Glomerular endothelial cell (primary cell): ENCODE measurements at places on chromosomes 7 and 10. TPM values are rescaled to one million over a fixed set of nuclear protein-coding genes. Genes with fewer than 3 reads are reported as not detected.

Gene PPP1R17
- not detected in 2 replicates for total RNA-seq

Gene TBL2
- 43.4 and 70.9 TPM in 2 replicates for total RNA-seq

Gene LBX1
- not detected in 2 replicates for total RNA-seq

GRCh38 chr7:80412842-80413241 lies 99.0 kb downstream of the GNAT3 start:
- no peak for DNase-seq

GRCh38 chr7:78379148-78379547 lies 580.6 kb downstream of the PHTF2 start:
- no peak for DNase-seq

DNA sequence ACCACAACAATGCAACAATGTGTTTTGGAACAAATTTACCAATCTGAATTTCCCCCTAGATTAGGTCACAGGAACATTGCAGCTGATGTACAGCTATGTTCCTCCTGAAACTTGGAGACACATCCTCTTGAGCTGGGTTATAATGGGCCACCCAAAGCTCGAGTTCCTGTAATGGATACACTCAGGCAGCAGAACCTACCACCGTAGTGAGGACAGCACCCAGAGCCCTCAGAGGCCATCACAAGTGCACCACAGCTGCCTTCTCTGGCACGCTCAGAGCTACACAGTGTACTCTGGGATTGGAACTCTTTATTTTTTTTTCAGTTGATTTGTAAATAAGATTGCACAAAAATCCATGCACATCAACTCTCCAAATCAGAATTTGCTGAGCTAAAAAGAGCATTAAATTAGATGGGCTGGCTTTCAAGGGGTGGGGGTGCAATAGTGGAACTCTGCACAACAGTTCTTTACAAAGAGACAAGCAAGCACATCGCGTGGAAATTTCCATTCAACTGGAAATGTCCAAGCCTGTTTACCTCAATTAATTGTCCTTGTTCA lies 56.7 kb downstream of the EGFR start:
- no peak for DNase-seq

GRCh38 chr7:148503900-148504487 lies 86.6 kb upstream of the C7orf33 start:
- peak; percentile 31 for DNase-seq

GRCh38 chr10:29595146-29595545 lies 39.6 kb downstream of the SVIL start:
- DNase-seq: no peak

GRCh38 chr7:52682993-52683392 lies 352.4 kb upstream of the POM121L12 start:
- DNase-seq: no peak

GRCh38 chr7:41002741-41003610 lies 699.9 kb downstream of the INHBA start:
- peak; percentile 65 for DNase-seq

DNA sequence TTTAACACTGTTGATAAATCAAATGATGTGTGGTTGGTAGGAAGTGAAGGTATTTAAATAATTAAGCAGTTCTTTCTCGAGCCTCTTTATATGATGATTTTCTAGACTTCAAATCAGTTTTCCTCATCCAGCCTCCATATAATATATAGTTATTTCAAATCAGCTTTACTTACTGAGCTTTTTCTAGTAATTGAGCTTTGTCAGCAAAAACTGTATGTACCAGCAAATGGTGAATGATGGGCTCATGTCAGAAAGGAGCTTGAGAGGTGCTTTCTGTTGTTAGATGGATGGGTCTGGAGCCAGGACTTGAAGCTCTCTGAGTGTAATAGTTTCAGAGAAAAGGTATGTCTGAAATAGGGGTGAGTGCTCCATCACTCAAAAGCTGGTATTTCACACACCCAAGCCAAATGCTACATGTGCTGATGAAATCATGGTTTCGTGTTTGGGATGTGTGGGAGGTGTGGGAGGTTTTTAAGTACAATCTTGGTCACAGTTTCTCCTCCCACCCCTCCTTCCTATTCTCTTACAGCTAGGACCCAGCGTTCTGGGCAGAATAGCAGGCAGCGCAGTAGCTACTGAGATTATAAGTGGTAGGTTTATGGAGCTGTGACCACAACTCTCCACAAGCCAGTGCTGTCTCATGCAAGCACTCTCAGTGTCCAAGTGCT lies 55.8 kb downstream of the LRMDA start:
- DNase-seq: no peak

DNA sequence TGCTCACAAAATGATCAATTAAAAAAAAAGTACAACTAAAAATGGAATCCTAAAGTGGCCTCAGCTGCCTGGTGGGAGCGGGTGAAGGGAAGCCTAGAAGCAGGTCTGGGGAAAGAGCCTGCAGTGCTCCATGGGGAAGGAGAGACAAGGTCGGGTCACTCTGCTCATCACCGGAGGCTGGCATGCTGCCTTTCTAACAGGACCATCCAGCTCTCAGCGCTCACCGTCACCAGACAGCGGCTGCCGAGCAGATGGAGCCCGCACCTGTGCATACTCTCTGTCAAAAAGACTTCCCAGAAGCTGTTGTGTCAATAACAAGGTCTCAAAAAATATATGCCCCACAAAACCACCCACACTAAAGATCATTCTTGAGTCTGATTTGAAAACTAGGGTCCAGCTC lies 112.8 kb downstream of the BAMBI start:
- DNase-seq: no peak

GRCh38 chr7:105316578-105317344 lies 72.0 kb downstream of the SRPK2 start:
- no peak for DNase-seq

- DNase-seq: no peak
Measured at GRCh38 chr7:142770661-142771352, at the start of gene PRSS2. Gene PRSS2 (plus strand): TSS chr7:142770970. CDS start chr7:142770983, 13 bp downstream.

DNA sequence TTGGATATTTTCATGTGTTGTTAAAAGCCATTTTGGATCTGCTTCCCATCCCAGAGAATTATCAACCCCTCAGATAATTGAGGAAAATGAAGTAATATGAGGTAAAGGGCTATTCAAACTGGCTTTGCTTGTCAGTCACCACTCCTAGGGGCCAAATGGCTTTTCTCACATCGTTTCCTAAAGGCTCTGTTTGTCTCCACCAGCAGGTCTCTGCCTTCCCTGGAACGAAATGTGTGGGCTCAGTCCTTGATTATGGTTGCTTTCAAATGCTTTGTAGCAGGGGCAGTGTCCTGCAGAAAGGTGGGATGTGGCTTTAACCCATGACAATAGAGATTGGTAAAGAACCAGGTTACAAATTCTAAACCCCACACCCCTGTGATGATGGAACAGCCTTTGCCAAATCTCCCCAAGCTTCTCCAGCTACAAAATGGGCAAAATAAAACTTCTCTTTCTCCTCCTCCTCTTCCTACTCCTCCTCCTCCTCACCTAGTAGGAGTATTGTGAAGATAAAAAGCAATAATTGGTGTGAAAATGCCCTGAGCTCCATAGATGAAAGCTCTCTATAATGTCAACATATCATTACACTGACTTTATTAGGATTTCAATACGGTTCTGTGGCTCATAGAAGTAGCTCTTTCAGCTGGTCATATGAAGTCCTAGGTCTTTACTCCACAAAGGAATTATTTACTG lies 127.6 kb downstream of the CHN2 start:
- no peak for DNase-seq

GRCh38 chr7:157900556-157900955 lies 563.8 kb downstream of the DNAJB6 start:
- no peak for DNase-seq

DNA sequence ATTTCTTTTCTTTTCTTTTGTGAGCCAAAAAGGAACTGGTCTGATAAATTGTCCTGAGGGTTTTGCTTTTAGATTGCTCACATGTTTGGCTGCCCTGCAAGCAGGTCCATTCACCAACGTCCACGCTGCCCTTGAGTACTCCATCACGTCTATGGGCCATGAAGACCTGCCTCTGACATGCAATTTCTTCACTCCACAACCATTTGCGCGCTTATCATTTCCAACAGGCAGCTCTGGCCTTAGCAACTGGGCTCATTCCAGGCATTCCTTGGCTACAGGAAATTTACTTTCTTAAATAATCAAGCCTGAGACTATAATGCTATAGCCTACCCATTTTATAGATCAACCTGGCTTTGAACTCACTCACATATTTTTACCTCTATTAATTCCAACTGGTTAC lies 408.3 kb upstream of the C7orf33 start:
- no peak for DNase-seq

- DNase-seq: no peak
Measured at GRCh38 chr7:7687800-7688199, 30.6 kb downstream of the RPA3 start.

DNA sequence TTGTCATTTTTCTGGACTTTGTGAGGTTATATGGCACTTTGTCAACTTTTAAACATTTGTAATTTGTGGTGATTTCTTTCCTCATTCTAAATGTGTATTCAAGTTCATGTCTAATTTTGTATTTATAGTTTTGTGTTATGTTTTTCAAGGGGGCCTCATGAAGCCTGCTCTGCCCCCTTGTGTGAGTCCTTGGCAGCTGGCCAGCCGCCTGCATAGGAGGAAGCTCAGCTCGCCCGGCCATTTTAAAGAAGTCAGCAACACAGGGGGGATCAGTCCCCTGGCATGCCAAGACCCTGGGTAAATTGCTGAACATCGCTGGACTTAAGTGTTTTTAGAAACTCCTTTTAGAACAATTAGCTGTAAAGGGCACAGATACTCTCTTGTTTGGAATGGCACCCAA lies 123.0 kb downstream of the ANLN start:
- no peak for DNase-seq
